Hypothalamus (tissue), 51 donors: ENCODE measurements at places on chromosomes 1 and 21.

- no peak for DNase-seq
Measured at GRCh38 chr1:21436488-21437340, 3.2 kb upstream of the NBPF3 start.

DNA sequence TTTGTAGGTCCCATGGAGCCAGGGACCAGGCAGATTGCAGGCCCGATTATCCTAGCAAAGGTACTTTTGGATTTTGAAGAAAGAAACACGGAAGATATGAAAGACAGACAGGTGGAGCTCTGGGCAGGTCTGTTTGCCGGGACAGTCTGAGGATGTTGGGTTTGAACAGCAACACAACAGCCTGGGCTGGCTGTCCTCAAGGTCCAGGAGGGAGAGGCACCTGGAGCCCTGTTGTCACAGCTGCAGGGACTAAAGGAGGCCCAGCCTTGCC, 14.6 kb downstream of the H6PD start:
- no peak for DNase-seq

DNA sequence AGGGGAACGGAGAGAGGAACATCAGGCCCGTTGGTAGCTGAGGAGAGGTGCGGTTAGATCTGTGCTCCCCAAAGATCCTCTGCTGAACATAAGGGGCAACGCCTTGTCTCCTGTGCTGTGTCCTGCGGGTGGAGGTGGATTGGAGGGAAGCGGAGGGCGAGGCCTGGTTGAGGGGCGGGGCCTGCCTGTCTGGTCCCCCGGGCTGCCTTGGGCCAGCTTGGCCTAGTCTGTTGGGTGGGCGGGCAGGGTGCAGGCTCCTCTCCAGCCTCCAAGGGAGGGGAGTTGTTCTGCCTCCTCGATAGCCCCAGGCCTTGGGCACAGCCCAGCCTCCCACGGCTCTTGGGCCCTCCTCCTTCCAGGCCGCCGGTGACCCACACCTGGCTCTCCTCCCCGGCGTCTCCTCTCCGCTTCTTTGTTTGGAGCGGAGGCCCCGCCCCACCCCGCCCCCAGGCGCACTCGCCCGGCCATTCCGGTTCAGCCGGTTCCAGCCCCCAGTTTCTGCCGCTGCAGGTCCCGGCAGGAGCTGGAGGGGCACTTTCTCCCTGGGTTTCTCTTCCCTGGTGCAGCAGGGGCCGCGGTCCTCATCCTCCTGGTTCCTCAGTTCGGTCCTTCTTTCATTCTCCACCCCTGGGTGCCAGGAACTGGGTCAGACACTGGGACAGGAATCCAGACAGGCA, 19.4 kb downstream of the PTPRF start:
- DNase-seq = no peak

GRCh38 chr21:31289702-31290101, 54.4 kb downstream of the TIAM1 start:
- DNase-seq = no peak

DNA sequence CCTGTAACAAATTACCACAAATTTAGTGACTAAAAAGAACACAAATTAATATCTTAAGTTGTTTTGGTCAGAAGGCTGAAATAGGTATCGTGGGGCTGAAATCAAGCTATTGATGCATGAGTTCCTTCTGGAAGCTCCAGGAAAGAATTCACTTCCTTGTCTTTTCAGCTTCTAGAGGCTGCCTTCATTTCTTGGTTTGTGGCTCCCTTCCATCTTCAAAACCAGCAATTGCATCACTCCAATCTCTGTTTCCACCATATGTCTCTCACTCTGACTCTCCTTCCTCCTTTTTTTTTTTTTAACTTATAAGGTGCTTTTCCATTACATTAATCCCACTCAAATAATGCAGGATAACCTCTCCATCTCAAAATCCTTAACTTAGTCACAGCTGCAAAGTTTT, 78.4 kb downstream of the OLFM3 start:
- DNase-seq = no peak

DNA sequence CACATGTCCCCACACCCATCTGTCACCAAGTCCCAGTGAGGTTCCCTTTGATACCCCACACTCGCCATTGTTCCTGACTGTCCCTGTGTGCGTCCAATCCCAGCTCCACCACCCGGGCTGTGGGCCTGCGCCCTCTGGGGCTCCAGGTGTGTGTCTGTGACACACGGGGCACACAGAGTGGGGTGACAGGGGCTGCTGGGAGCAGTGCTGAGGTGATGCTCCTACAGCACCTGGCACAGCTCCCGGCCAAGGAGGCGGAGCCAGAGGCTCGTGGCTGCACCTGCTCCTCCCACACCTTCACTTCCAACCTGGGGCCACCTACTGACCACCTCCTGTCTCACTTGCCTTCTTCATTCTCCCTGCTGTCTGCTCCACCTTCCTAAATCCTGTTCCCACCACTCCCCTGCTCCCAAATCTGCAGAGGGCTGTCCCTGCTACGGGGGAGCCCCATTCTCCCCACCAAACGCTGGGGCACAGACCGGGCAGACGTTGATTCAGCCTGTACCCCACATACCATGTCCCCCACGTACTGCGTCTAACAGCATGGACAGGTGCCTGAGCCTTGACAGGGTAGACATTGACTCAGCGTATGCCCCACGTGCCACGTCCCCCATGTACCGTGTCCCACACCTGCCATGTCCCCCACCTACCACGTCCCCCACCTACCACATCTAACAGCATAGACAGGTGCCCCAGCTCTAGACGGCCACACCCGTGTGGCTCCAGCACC, 16.4 kb downstream of the WDR4 start:
- DNase-seq = no peak

DNA sequence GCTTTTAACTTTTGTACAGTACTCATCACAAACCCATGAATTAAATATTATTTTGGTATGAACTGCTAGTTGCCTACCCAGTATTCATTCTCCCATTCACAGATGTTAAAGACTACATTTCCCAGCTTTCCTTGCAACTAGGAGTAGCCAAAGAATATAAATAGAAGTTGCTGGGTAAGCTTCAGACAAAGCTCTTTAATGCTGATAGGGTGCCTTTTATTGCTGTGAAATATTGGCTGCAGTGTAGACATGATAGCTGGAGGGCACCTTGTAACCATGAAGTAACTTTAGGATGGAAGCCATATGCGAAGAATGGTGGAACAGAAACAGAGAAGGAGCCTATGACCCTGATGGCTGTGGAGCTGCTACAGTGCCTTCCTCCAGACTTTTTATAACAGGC, 16.7 kb downstream of the JUN start:
- DNase-seq = no peak

DNA sequence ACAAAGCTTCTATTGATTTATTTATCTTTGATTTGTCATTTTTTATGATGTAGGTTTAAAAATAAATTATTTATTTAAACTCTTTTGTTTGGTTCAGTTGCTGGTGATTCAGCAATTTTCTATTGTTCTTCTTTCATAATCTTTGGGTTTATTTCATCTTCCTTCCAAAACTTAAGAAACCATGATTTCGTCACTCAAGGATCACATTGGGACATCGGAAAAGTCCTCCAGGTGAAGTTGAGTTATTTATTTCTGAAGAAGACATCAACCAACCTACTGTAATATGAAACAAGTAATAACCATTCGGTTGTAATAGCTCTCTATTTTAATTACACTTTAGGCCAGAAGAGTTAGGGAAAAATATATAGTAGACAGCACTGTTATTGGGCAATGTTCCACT, 23.0 kb upstream of the WLS start:
- no peak for DNase-seq

GRCh38 chr1:183689762-183690204, 36.7 kb upstream of the APOBEC4 start:
- no peak for DNase-seq
